ENCODE measurements at places on chromosomes 16 and 17. TPM values are rescaled to one million over a fixed set of nuclear protein-coding genes. Genes with fewer than 3 reads are reported as not detected.

- DNase-seq: no peak
These were observed 25.1 kb upstream of the MMP2 start for GRCh38 chr16:55453909-55454308.

- peak; percentile 62 for DNase-seq
These were observed 84.2 kb downstream of the KCNJ12 start for GRCh38 chr17:21460358-21460757.

- DNase-seq: no peak
These were observed 185.4 kb downstream of the SEC14L1 start for GRCh38 chr17:77326076-77326591.

GRCh38 chr17:64950871-64951270 lies 31.6 kb upstream of the LRRC37A3 start:
- peak; percentile 54 for DNase-seq

GRCh38 chr17:81983639-81984373 lies 6.4 kb downstream of the ASPSCR1 start:
- no peak for DNase-seq

DNA sequence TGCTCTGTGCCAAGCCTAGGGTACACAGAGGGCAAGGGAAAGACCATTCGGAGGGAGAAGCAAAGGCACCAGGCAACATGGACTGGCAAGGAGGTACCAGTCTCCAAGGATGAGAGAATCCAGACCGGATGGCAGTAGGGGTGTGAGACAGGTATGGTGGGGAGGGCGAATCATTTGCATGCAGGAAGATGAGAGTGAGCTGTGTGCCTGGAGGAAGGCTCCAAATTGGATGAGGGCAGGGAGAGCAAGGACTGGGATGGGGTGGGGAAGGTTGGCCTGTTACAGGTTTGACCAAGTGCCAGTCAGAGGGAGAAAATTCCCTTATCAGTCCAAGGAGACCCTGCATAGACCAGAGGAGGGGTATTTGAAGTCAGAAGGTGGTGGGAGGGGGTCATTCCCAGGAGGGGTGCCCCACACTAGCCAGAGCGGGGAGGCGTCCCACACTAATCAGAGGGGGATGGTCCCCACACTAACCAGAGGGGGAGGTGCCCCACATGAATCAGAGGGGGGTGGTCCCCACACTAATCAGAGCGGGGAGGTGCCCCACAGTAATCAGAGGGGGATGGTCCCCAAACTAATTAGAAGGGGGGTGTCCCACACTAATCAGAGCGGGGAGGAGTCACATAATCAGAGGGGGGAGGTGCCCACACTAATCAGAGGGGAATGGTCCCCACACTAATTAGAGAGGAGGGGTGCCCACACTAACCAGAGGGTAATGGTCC lies 737 bp downstream of the CANT1 start:
- DNase-seq: no peak

DNA sequence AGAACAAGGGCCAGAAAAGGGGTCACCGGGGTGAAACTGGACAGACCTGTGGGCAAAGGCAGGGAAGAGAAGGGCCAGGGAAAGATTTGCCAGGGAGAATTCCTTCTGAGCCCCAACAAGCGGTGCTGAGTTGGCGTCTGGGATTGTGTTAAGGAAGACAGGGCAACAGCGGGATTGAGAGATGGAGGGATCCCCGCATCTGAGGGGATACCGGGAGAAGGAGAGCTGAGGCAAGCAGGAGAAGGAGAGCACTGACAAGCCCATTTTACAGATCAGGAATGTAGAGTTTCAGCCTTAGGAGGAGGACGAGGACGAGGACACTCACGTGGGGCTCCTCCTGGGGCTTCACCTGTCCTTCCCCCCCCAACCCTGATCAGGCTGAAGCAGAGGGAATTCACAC lies 998 bp upstream of the ABCC3 start:
- no peak for DNase-seq

- DNase-seq: no peak
These were observed 79.8 kb downstream of the ENGASE start for GRCh38 chr17:79154446-79154845.

DNA sequence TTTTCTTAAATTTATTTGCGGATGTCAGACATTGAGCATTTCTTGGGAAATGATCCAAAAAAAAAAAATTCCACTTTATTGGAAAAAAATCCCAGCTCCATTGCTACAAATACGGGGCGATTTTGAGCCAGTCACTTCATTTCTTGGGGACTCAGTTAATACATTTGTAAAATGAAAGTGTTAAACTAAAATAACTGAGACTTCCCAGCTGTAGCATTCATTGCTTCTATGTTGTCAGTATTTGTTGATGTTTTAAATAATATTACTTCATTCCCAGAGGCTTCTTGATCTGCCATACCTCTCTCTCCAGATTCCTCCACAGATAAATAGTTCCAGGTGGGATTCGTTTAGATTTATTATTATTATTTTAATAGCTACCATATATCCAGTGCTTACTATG lies 77.1 kb upstream of the HS3ST3A1 start:
- no peak for DNase-seq

DNA sequence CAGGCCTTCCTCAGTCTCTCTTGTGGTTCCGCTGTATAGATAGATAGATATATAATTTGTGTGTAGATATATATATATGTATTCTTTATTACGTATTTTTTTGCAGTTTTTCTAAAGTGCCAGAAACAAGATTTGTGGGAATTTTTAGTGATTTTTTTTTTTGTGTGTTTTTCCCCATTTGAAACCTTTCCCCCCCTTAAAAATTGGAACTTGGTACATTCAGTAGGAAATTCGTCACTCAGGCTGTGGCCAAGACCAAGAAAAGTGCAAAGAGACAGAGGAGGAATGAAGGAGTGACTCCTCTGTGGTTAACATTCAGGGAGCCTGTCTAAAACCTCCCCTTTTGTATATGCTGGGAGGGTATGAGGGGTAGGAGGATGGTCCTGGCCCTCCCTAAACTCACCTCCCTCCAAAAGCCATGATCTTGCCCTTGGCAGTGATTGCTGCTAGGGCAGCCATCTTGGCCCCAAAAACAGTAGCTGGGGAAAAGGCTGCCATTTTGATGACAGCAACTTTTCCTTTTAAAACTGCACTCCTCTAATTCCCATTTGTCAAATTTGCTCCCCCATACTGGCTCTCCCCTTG lies 15.2 kb downstream of the CHRNB1 start:
- DNase-seq: no peak

DNA sequence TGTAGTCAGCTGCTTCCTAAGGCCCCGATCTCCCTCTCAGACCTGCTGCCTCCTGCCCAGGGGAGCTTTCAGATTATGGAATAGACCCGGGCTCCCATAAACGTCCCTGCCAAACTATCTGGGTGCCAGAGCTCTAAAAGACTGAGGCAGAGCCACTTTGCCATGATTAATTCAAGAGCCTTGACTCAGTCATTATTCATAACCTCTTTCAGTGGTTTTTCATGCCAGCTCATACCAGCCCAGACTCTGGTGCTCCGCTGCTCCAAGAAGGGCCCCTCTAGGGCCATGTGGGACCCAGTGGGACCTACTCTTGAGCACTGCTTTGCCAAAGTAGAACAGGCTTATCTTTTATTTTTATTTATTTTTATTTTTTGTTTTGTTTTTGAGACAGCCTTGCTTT lies 23.9 kb downstream of the DNAI2 start:
- DNase-seq: peak; percentile 75

DNA sequence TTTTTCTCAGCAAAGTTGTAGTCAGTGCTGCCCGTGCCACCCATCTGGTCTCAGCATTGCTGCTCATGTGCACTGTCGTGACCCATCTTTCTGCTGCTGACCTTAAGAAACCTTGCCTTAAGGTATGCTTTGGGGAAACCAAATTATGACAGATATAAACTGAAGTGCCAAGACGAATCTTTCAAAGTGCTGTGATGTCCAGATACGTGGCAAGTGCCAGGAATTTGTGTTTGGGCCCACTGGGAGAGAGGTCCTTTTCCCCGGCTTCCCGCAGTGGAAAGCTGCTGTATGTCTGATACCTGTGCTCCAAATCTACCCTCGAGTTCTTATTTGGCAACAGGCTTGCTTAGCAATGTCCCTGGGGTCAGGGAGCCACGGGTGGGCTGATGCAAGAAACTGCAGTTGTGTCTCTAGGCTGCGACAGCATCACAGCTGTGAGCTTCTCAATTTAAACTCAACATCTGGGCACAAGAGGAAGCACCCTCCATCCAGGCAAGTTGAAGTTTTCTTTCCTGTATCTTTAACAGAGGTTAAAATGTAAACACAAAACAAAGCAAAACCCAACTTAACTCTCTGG lies 30.3 kb upstream of the TOX3 start:
- DNase-seq: no peak

DNA sequence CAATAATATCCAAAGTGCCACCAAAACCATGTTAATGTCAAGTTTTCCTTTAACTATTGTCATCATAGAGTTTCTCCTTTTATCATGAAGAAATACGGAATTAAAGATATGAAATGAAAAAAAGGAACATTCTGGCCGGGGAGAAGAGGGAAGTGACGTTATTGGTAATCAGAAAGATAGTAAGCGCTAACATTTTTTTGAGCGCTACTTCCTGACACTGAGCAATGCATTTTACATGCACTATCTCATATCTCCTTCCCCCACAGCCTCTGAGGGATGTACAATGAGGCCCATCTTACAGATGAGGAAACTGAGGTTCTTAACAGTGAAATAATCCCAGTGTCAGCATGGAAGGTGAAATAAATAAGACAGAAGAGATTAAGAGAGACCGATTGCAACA lies 410.9 kb downstream of the SOX9 start:
- DNase-seq: no peak

DNA sequence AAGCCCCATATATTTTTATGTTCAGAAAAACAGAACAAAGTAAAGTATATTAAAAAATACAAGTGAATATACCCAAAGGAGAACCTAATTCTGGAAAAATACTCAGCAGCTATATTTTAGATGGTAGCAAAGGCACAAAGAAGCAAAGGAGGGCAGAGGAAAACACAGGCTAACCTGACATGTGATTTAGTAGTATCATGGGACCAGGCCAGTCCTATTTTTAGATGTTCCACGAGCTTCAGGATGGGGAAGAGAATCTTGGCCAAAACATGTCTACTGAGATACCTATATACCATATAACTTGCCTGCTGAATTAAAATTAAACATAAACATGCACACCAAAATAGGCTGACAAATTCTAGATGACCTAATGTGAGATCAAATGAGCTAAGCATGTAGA lies 32.9 kb downstream of the SMYD4 start:
- no peak for DNase-seq

- DNase-seq: peak; percentile 68
These were observed 163.5 kb downstream of the COPRS start for GRCh38 chr17:31695456-31696090.

DNA sequence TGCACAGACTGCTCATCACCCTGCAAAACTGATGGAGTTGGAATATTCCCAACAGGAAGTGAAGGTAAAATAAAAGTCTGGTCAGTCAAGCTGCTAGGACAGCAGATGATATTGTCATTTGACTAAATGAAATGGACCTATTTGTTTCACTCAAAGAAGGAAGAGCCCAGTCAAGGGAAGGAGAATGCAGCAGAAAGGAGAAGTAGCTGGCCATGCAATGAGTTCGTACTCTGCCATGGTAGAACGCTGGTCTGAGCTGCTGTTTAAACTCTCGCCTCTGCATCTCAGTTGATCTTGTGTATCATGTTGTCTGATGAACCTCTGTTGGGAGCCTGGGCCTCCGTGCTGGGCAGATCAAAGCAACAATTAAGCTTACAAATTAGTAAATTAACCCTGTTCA lies 15.6 kb upstream of the YPEL2 start:
- no peak for DNase-seq

DNA sequence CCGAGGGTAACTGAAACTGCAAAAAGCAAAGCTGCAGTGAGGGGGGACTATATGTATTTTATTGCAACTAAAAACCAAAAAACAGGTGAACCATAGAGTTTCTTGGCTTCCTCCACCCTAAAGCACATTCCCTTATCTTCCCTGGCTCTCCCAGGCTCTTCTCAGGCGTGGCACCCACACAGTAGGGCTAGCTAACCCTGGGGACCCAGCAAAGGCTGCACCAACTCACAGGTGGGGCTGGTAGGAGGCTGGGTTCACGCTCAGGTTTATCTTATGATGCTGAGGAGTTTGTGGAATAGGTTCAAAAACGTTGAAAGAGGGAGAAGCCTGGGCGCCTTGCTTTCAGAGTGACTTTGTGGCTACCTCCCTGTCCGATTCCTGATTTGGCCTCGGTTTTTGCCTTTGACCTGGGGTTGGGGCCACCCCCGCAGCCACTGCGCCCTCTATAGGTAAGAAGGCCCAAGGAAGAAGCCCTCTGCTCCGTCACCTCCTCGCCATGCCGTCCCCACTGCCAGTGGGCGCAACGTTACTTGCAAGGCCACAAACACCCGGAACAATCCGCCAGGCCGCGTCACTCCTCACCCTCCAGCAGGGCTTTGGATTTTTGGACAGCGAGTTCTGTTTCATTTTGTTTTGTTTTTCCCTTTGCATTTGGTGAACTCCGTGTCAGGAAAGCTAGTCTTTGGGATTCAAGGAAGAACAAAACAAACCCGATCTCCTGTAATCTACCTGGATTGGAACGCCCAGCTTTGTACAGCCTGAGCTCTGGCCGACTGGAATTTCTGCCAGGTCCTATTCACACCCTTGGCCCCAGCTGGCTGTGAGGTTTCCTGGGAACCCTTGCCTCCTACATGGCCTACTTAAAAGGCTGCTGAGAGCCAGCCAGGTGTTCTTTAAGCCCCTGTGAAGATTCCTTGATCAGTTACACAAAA lies 60.8 kb downstream of the TBC1D16 start:
- DNase-seq: no peak

DNA sequence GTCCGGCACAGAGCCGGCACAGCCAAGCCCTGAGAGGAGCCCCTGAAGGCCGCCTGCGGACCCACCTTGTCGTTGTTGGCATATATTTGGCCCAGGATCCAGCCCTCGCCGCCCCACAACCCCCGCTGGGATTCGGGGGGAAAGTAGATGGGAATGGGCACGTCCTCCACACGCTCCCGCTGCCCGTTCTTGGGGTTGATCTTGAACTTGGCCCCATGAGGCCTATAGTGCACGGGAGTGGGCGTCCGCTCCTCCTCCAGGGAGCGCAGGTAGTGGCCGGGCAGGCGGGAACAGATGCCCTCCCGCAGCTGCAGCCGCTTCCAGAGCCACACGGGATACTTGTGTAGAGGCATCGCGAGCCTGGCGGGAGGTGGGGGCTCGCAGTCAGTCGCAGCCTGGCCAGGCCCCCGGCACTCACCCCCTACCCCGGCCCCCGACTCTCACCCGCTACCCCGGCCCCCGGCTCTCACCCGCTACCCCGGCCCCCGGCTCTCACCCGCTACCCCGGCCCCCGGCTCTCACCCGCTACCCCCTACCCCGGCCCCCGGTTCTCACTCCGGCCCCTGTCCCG lies 387 bp downstream of the MRPL28 start:
- no peak for DNase-seq

The KRTAP1-1 gene
- not detected for total RNA-seq

The PIRT gene
- total RNA-seq: not detected

The IRX5 gene
- total RNA-seq: 1.2 TPM

The TMEM220 gene
- 0.32 TPM for total RNA-seq

The CORO6 gene
- total RNA-seq: 2.0 TPM

The HSF5 gene
- total RNA-seq: not detected

The CDH11 gene
- total RNA-seq: 139 TPM

The NFATC2IP gene
- total RNA-seq: 22.2 TPM

The NPIPB5 gene
- total RNA-seq: 5.8 TPM

The ERBB2 gene
- total RNA-seq: 1.2 TPM

The CCDC154 gene
- total RNA-seq: not detected

The UBE2G1 gene
- 50.2 TPM for total RNA-seq

The ORMDL3 gene
- total RNA-seq: 42.7 TPM
